ENCODE measurements at places on chromosomes 1 and 21. TPM values are rescaled to one million over a fixed set of nuclear protein-coding genes. Genes with fewer than 3 reads are reported as not detected.

DNA sequence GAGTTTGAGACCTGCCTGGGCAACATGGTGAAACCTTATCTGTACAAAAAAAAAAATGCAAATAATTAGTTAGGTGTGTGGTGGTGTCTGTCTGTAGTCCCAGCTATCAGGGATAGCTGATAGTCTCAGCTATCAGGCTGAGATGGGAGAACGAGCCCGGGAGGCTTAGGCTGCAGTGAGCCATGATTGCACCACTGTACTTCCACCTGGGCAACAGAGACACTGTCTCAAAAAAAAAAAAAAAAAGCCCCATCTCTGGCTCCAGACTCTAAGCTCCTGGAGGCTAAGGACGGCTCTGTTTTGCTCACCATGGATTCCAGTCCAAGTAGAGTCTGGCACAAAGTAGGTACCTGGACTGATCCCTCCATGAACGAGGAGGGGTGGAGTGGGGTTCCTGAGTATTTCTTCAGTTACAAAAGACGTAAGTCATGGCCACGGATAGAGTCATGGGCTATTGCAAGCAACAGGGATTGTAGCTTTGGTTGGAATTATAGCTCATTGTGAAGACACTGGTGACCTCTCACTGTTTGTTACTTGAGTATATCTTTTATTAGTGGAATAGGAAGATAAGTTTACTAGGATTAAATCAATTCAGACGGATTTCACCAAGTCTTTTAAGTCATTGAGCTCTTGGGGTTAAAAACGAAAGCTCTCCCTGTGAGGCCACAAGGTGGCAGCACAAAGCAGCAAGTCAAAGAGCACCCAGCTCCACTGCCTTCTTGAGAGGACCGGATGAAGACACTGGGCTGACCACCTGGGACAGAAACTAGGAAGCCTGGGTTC, 35.6 kb upstream of the TMEM61 start:
- no peaks in the 10 kb centered on the region for H3K36me3 ChIP-seq
- H3K27me3 ChIP-seq: no peaks in the 10 kb centered on the region
- H3K27ac ChIP-seq: no peak overlapping the region
- no peaks in the 10 kb centered on the region for H3K4me1 ChIP-seq
- DNase-seq: peak; percentile 74

- DNase-seq: no peak
- no peaks in the 10 kb centered on the region for H3K36me3 ChIP-seq
- no peak overlapping the region for H3K27ac ChIP-seq
- peaks cover 32% of the 10 kb centered on the region for H3K4me1 ChIP-seq
These were observed 34.0 kb upstream of the GADD45A start for GRCh38 chr1:67651031-67651430.

DNA sequence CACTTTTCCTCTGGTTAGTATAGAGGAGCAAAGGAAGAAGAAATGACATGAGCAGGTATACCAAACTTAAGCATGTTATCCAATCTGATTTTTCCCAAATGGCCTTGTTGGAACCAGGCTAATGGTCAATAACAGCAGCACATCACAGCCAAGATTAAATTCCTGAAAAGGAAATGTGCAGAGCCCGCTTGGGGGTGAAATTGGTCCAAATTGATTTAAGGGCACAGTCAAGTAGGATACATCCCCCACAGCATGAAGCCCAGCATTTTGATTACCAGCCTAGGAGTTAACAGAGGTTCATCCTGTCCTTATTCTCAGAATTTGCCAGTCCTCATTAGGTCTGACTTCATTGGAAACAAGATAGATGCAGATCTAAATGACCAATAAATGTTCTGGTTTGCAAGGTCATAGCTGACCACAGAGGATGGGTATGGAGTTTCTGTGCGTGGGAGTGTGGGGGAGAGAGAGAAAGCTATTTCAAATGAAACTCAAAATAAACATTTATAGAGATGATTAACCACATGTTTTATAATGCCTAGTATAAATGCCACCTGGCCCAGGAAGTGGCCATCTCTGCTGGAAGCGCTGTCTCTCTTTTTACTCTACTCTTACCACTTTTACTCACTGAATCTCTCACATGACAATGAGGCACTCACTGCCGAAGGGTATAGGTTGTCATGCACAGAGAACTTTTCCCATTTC, 38.7 kb downstream of the RGS5 start:
- H3K36me3 ChIP-seq: no peaks in the 10 kb centered on the region
- DNase-seq: no peak
- no peaks in the 10 kb centered on the region for H3K4me1 ChIP-seq
- no peaks in the 10 kb centered on the region for H3K27me3 ChIP-seq
- no peak overlapping the region for H3K27ac ChIP-seq

DNA sequence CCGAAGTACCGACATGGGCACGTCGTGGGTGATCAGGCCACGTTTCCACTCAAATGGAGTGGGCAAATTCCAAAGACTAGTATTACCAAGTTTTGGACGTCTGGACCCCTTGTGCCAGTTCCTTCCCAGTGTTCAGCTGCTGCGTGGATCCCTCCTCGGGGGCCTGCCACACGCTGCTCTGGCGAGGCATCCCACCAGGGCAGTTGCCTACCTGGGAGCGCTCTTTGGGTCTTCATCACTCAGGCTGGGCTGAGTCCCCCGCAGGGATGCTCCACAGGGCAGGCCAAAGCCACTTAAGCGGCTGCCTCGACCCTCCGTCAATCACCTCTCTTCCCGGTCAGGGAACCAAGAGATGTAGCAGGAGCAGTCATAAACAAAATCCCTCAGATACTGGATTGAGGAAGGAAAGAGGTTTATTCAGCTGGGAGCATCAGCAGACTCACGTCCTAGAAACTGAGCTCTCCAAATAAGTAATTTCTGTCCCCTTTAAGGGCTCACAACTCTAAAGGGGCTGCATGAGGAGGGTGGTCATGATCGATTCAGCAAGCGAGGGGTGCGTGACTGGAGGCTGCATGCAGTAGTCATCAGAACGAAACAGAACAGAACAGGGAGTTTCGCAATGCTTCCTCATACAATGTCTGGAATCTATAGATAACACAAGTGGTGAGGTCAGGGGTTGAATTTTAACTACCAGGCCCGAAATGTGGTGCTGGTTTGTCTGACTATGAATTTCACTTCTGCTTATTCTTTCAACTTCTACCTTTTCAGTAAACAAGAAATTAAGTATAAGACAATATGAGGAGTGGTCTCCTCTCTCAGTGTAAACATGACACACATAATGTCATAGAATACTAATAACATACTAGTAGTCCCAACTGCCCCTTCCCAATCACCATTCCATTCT, 998.6 kb upstream of the NCAM2 start:
- no peak overlapping the region for H3K27ac ChIP-seq
- H3K4me1 ChIP-seq: no peaks in the 10 kb centered on the region
- no peak overlapping the region for H3K4me3 ChIP-seq
- no peaks in the 10 kb centered on the region for H3K36me3 ChIP-seq

CCDC190 gene
- total RNA-seq: not detected

SLC35F3 gene
- 0.16 TPM for total RNA-seq

DNA sequence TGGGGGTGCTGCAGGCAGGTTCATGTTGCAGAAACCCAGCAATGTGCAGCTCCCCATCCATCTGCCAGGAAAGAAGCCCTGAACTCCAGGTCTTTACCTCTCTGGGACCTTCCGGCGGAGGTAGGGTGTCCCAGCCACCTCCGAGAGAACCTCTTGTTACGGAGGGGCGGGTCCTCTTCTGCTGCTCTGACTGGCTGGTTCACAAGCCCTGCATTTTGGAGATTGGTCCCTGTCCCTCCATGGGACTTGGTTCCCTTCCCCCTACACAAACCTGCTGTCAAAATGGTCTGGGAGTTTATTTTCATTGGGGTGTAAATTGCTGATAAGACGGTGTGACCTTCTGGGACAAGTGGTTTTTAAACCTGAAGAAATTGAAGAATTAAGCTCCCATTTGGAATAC, 8.0 kb upstream of the CELSR2 start:
- peaks cover 36% of the 10 kb centered on the region for H3K36me3 ChIP-seq
- no peak for DNase-seq
- H3K4me3 ChIP-seq: no peak overlapping the region

- H3K4me3 ChIP-seq: peak overlapping the region; percentile 74
- H3K4me1 ChIP-seq: peaks cover 50% of the 10 kb centered on the region
- H3K27me3 ChIP-seq: no peaks in the 10 kb centered on the region
- peak overlapping the region; percentile 96 for H3K27ac ChIP-seq
- H3K36me3 ChIP-seq: no peaks in the 10 kb centered on the region
These were observed 2.1 kb downstream of the RORC start for GRCh38 chr1:151829352-151830046.

SLC45A3 gene
- total RNA-seq: 2.7 TPM

HSD3B2 gene
- not detected for total RNA-seq

Measured in psoas muscle (tissue), 8 donors.